CD4-positive, alpha-beta T cell treated with Interleukin-4 for 1 hour (primary cell): ENCODE measurements at places on chromosomes 6 and 20.

- DNase-seq = no peak
Observed at GRCh38 chr6:35427435-35427834, 24.7 kb upstream of the FANCE start.

DNA sequence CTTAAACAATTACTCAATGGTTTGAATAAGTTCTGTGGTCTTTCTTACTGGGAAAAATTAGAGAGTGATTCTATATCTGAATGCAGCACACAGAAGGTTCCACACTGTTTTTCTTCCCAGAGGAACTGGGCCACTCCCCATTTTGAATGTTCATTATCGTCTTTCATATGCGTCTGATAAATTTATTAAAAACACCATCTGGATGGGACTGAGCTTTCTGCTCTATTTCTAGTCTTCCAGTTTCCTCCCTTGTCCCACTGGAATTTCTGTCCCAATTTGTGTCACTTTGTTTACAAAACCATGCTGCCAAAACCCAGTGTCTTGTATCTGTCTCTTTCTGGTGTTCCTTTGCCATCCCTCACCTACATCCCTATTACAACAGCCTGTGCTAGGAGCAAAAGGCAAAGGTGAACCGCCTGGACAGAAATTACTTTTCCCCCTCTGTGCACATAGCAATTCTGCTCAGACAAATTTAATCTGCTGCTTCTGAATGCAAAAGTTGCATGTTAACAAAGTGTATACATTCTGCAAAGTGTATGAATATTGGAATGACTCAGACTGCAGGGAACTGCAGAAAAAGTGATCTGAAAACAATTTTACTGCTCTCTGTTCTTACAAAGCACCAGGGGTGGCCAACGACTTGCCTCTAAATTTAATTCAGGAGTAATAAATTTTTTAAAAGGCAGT, 333.6 kb downstream of the BTBD9 start:
- DNase-seq = no peak

- DNase-seq = no peak
Observed at GRCh38 chr6:17494919-17495318, 101.5 kb downstream of the CAP2 start.

- no peak for DNase-seq
Observed at GRCh38 chr6:155215906-155216305, 47.9 kb upstream of the CLDN20 start.

DNA sequence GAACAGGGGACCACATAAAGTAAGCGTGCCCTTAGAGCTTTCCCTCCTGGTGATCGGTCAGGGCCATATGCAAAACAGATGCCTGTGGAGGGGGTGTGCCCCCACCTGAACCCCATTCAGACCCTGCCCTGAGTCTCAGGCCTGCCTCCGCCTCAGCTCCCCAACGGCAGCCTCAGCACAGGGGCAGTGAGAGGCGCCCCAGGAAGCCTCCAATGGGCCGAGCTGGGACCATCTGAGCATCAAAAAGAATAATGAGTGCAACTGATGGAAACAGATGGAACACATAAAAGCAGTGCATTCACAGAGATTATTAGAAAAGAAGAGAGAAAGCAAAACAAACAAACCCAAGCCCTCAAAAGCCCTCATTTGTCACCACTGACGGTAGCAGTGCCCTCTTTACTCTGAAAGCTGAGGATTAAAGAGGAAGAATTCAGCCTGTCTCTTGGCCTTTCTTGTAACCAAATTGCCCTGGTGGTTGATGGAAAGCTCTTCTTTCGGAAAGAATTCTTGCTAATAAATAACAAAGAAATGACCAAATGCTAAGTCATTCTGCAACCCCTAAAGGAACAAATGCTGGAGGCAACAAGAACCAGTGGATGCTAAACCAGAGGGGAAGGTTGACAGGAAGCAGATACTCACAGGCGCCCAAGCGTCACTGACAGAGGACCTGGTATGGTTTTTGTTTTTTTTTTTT, 6.8 kb downstream of the ADISSP start:
- DNase-seq = no peak

DNA sequence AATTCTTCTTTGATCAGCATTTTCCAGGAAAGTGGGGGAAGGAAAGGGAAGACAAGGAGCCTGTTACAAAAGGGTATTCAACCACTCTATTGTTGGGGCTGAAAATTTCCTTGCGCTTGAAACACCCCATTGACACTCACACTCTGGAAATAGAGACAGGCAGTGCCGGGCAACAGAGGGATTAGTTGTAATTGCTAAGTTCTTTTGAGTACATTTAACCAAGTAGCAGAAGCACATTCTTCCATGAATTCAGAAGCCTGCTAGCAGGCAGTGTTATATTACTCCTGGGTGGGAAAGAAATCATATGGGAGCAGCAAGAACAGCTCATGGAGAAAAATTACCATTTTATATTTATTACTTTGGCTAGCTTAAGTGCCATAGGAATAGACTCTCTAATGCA, 745.5 kb downstream of the C6orf118 start:
- DNase-seq = no peak

GRCh38 chr6:25343984-25344383, 64.8 kb downstream of the CARMIL1 start:
- DNase-seq = no peak

DNA sequence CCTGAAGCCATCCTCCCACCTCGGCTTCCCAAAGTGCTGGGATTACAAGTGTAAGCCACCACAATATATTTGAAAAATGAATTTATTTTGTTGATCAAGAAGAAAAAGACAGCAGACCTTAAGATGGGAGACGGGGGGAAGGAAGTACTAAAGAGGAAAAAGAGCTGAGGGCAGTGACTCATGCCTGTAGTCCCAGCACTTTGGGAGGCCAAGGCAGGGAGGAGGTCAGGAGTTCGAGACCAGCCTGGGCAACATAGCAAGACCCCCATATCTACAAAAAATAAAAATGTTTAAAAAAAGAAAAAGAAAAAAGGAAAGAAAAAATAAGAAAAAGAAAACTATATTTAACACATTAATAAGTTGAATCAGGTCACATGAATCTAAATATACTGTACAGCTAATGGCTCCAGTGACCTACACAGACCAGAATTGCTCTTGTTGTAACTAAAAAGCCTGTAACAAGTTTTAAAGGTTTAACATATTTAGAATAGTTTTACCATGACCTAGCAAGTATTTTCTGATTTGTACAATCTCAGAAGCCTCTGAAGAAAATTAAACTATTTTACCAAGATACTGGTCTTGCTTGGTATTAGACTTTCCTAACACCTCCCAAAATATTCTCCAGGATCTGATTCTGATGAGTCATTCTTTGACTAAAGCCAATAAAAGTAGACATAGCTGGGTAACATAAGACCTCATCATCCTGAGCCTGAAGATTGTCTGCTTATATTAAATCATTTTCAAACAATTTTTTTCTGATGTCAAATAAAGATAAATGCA, 4.3 kb upstream of the AKIRIN2 start:
- DNase-seq = no peak

DNA sequence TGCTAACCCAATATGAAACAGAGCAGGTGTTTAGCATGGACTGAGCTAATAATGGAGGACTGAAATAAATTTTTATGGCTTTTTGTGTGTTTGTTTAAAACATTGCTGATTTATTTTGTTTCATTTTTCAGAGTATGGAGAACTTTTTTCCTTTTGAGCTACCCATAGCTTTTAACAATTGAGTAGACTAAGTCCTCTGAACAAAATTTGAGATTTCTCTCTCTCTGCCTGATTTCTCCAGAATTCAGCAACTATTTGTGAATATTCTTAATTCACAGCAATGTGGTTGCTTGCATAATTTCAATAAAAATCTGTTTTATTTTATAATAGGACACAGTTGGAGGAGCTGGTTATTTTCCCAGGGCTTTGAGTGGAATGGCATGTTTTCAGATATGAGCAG, 103.7 kb downstream of the TPBG start:
- no peak for DNase-seq

GRCh38 chr6:166800137-166800536, 156.2 kb downstream of the RNASET2 start:
- no peak for DNase-seq

- no peak for DNase-seq
Observed at GRCh38 chr6:75220357-75220756, 14.5 kb upstream of the COL12A1 start.

DNA sequence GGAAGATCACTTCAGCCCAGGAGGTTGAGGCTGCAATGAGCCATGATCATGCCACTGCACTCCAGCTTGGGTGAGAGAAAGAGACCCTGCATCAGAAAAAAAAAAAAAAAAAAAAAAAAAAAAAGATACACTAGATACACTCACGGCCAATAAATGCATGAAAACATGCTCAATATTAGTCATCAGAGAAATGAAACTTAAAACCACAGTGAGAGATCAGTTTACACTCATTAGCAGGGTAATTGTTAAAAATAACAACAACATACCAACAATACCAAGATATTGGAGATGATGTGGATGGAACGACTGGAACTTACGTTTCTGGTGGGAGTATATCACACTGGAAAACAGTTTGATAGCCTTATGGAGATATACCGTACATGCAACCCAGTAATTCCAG, 29.9 kb downstream of the HS3ST5 start:
- no peak for DNase-seq
